Kidney glomerular epithelial cell (primary cell): ENCODE measurements at places on chromosomes 11 and 22.

GRCh38 chr11:35347921-35348331 lies 71.4 kb downstream of the SLC1A2 start:
- DNase-seq = no peak

GRCh38 chr11:93903989-93904388 lies 53.6 kb upstream of the VSTM5 start:
- no peak for DNase-seq

DNA sequence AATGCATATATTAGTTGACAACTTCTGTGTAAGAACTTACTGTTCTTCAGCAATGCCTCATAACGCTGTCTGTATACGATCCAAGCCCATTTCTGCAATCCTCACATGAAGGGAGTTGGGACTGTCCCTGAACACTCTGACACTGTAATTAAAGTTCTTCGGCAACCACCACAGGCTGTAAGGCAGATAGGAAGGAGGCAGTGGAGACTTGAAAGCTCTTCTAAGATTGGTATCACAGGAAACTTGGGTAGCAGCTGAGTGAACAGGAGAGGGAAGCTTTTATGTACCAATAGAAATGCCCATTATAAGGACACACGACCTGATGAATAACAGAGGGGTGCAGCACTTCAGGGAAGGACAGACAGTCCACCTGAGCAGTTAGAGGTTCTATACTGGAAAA lies 12.0 kb upstream of the GAB2 start:
- DNase-seq = no peak

DNA sequence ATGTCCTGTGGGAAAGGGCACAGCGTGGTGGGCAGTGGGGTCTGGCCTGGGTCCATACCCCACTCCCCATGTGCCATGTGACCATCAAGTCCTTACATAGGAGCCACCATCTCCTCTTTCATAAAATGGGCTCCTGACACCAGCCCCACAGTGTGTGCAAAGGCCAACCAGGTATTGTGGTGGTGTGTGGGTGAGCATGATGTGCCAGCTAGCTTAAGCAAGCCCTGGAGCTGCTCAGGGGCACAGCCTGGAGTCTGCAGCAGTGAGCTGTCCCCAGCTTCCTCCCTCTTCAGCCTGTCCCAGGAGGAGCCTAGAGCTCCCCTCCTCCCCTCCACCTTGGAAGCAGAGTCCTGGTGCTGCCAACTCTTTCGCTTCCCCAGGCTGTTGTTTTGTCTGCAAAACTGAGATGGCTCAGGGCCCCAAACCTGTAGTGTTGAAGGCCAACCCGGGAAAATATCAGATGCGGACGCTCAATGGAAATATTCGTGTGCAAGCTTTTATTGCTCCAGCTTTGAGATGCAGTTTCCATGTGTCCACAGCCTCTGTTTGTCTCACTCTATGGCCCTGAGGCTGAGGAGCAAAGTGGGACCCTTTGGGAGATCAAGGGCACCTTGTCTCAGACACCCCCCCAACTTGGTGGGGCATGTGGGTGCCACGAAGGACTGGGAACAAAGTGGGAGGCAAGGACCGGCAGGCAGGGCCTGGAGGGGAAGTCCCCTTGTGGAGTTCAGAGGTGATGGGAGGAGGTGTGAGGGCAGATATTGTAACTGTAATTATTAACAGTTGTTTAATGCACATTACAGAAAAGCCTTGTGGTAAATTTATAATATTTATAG lies 92.6 kb downstream of the CTTN start:
- DNase-seq = no peak

DNA sequence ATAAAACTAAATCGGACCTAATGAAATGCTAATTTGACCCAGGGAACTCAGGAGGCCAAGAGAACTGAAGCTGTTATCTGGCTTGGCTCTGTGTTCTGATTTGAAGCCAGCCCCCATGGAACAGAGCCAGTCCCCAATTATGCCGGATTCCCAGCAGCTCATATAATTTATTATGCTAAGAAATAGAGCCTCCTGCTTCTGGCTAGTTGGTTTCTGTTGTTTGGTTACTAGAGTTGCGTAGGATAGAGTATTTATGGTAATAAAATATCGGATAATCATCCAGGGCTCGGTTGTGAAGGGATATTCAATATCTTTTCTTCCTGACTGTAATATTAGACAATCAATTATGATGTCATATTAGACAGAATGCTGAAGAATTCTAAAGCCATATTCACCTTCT lies 120.4 kb upstream of the TTC12 start:
- DNase-seq = no peak

GRCh38 chr11:45872651-45873356 lies 12.6 kb upstream of the MAPK8IP1 start:
- DNase-seq = peak; percentile 29

DNA sequence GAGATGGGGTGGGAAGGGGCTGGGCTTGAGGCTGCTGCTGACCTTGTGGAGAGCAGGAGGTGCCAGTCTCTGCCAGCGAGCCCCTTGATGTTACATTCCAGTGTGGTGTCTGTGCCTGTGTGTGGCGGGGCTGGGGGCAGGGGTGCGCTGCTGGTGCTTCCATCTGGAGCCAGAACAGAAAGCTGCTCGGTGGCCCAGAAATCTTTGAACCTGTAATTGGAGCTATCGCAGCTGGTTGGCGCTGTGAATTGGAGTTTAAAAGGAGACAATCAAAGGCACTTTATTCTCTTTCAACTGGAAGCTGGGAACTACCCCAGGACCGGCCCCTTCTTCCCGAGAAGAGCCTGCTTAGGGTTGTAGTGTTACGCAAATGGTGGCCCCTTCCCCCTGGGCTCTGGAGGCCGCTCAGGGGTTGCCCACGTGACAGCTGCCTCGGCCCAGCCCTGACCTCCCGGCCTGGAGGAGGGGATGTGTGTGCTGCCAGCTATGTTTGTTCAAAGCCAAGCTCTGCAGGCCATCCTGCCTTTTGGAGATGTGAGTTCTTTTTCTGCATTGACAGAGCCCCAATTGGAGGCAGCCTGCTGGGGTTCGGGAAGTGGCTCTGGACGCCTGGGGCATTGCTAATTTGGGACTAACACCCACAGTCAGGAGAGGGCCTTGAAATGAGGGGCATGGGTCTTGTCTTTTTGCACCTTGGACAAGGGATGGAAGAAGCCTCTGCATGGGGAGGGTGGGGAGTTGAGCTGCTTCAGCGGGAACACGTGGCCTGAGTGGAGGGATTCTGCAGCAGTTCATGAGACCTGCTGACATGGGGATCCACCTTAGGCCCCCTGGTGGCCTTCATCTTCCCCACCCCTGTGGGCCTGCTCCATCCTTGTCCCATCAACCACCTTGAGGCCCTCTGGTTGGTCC lies 14.0 kb upstream of the ARSA start:
- no peak for DNase-seq

DNA sequence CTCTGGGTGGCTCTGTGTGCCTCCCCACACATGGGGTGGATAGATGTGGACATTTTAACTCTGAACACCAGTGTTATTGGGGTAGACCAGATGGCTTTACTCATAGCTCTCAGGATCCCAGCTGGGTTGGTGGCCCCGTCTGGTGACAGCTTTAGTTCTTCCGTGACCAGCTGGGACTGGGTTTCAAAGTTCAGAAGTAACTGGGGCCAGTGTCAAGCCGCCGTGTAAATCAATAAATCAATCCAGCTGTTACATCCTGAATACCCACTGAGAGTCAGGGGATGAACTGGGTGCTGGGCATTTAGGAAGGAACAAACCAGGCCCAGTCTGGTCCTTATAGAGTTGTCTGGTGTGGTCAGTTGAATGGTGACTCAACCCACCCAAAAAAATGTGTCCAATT lies 269.4 kb downstream of the CTTN start:
- DNase-seq = no peak

DNA sequence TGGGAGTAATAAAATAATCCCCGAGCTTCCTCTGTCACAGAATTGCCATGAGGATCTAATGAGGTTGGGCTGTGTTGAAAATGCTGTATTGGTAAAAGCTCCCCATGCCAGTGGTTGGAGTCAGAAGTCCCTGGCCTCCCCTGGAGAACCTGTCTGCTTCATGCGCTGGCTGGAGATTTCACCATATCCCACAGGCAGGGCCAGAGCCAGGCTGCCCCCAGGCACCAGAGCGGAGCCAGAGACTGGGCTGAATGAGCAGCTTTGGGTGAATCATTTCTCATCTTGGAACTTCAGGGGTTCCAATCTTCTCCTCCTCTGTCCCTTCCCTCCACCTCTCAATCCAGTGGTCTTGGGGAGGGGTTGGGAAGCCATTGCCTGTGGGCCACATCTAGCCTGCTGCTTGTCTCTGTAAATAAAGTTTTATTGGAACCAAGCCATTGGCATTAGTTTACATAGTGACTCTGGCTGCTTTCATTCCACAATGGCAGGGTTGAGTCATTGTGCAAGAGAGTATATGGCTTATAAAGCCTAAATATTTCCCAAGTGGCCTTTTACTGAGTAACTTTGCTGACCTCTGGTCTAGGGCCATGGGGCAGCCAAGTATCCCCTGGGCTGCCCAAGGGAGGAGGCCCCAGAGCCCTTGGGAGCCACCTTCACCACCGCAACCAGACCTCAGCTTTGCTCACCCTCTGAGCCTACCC lies 35.2 kb downstream of the LRRC10B start:
- no peak for DNase-seq

DNA sequence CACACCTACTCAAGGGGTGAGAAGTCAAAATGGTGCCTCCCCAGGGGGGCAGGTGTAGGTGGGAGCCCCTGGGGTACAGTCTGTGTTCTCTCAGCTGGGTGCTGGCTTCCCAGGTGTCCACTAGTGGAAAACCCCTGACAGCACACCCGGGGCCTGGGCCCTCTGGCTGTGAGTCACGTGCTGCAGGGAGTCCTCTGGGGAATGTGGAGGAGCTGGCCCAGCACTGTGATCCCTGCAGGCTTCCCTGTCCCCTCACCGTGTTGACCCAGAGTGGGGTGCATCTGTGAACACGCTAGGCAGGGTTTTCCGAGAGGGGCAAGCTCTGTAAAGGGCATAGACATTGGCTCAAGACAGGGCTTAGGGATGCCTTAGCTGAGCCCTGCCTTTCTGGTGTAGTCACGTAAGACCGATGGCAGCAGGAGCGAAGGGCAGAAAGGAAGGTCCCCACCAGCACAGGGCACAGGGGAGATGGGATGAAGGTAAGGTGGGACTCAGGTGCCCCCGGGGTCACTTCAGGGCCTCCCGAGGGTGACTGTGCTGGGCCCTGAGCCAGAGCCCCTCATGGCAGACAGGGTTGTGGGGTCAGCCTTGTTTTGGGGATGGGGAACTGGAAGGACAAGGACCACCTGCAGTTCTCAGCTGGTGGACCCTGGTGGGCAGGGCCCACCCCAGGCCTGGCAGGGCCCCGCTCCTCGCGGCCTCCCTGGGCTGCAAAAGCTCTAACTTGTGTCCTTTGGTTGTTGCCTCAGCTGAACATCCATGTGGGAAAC lies 14.1 kb downstream of the DERL3 start:
- no peak for DNase-seq

DNA sequence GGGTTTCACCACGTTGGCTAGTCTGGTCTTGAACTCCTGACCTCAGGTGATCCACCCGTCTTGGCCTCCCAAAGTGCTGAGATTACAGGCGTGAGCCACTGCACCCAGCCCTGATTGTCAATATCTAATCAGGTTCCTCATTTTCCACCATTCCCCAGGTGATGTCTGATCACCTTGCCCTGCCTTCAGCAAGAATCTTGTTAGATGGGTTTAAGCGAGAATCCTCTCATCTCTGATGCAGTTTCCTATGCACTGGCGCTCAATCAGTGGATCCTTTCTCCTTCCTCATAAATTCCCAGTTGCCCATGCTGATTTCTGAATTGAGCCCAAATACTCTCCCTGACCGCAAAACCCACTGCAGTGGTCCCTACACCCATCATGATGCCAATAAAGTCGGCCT lies 664 bp upstream of the ZC3H7B start:
- DNase-seq = no peak

- DNase-seq = no peak
These were observed 104.0 kb upstream of the TOP3B start for GRCh38 chr22:22086501-22087158.

DNA sequence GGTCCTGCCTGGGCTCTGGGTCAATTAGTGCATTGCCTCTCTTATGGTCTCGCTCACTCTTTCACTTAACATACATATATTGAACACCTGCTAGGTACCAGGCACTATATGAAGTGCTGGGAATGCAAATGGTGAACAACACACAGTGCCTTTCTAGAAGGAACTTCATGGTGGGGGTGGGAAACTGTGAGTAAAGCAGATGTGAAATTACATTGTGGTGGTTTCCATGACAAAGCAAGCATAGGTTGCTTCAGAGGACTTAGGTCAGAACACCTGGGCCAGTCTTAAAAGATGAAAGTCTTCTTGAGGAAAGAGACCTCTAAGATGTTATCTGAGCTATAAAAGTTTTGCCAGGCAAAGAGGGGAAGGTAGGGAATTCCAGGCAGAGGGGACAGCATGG lies 231.3 kb downstream of the BUD13 start:
- DNase-seq = no peak

- DNase-seq = no peak
These were observed 59.3 kb downstream of the DGCR2 start for GRCh38 chr22:19062943-19063308.

DNA sequence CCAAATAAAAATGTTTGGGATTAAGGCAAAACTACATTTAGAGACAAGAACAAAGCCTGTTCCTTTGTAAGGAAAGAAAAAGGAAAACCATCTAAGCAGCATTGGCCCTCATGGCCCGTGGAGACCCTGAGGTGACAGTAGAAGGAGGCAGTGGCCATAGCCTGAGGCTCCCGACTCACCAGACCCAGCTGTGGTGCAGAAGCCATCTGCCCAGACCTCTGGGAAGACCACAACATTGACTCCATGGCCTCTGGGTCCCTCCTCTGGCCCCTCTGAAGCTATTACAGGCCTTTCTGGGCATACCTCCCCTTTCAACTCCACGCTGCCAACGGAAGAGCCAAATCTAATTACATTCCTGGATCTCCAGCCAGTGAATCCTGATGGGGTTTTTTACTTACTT lies 6.4 kb downstream of the PRAME start:
- DNase-seq = no peak

GRCh38 chr11:82906236-82906635 lies 4.7 kb downstream of the DDIAS start:
- DNase-seq = peak; percentile 65

- no peak for DNase-seq
These were observed 14.6 kb downstream of the ARHGEF17 start for GRCh38 chr11:73322382-73323306.

- DNase-seq = no peak
These were observed 274.6 kb downstream of the BUD13 start for GRCh38 chr11:116498161-116498560.

- peak; percentile 87 for DNase-seq
These were observed at the start of gene SAMM50 for GRCh38 chr22:43955040-43955882. SAMM50 (plus strand) TSS chr22:43955442; CDS start chr22:43955578, 136 bp downstream.

- no peak for DNase-seq
These were observed 605 bp upstream of the FDX1 start for GRCh38 chr11:110428956-110429730.
